ENCODE measurements at places on chromosomes 4 and X.

DNA sequence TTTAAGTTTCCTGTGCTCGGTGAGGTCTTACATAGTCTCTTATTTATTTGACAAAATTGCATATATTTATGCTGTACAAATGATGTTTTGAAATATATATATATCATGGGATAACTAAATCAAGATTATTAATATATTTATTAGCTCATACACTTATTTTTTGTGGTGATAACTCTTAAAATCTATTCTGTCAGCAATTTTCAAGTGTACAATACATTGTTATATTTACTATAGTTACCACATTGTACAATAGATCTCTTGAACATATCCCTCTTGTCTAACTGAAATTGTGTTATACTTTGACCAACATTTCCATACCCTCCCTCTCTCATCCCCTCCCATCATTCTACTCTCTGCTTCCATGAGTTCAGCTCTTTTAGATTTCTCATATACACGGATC is 516.6 kb upstream of the LCORL start:
- no peak for DNase-seq

DNA sequence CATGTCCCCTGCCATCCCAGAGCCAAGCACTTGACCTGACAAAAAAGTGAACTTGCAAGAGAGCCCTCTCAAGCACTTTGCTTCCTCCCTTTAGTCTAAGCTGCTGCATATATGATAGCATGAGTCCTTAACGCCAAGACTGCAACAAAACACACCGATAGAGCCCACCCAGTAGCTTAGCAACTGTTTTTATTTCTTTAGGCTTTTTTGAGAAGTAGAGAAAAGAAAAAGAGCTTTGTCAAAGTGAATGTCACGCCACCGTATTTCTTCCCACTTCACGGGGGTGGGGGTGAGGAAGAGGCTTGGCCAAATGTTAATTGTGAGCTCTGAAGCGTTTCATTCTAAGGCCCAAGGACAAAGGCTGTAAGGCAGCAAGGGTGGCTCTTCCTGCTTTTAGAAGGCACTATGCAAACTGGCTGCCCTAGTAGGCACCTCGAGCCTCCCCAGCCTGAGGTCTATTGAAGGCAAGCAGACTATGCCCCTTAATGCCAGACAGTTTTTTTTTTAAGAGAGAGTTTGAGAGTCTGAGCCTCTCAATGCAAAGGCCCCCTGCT is 138.6 kb downstream of the HS6ST2 start:
- no peak for DNase-seq

DNA sequence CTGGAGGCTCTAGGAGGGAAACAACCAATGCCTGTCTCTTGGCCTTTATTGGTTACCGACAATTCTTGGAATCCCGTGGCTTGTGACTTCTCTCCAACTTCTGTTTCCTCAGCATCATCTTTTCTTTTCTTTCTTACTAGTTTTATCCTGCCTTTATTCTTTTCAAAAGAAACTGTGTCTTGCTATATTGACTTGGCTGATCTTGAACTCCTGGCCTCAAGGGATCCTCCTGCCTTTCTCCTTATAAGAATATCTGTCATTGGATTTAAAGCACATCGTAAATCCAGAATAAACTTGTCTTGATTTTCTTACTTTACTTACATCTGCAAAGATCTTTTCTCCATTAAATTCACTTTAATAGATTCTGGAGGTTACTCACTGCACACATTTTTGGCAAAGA is 49.9 kb upstream of the UGT2B10 start:
- DNase-seq: no peak

- no peak for DNase-seq
Observed at GRCh38 chrX:154545673-154546274, 872 bp downstream of the G6PD start.

DNA sequence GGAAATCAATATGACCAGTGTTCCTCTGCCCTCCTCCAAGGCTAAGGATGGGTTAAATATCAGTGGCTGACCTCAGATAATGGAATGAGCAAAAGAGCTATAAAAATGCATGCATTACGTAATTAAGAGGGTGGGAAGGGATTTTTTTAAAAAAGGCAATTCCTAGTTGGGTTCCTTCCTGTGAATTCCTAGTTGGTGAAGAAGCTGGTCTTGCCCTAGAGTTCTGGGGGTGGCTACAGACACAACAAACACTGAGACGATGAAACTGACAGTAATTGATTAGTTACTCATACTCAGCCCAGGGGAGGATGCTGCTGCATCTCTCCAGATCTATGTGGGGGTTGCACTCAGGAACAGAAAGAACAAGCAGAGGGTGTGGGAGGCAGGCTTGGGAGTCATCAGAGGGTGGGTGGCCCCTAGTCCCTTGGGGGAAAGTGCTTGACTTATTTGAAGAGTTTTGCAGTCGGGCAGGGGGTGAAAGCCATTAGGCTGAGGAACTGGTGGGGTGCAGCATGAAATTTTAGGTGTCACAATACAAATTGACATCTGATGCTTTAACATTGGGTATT is 662.0 kb upstream of the FRG1 start:
- DNase-seq: no peak

DNA sequence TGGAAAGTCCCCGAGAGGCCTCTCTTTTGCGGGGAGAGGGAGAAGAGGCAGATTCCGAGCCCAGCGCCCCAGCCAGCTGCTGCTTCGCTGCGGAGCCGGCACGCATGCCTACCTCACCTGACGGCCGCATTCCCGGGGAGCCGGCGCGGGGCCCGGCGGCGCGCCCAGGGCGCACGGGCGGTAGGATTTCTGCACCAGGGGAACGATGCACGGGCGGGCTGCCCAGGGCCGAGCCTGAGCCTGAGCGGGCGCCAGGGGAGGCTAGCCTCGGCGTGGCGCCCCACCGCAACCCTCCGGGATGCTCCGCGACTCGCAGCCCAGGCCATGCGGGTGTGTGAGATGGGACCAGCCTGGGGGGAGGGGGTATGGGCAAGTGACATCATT is 81.3 kb upstream of the SCML1 start:
- no peak for DNase-seq

- no peak for DNase-seq
Observed at GRCh38 chrX:38363046-38363445, 10.6 kb downstream of the OTC start.

DNA sequence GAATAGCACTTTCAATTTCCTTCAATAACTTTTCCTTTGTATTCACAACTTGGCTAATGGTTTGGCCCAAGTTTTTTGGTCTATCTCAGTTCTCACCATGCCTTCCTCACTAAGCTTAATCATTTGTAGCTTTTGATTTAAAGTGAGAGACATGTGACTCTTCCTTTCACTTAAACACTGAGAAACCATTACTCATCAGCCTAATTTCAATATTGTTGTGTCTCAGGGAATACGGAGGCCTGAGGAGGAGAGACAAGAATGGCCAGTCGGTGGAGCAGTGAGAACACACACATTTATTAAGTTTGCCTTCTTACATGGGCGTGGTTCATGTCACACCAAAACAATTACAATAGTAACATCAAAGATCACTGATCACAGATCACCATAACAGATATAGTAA is 56.7 kb downstream of the TSPAN5 start:
- DNase-seq: no peak

All from fibroblast of the conjunctiva (primary cell).